NCI-H1105 (cell line): ENCODE measurements at places on chromosomes 6 and 20.
A peak's percentile ranks its signal among the peaks of the same experiment; 100 is the strongest.

- DNase-seq, result peak; percentile 95
Observed at GRCh38 chr20:9838378-9839295, at the start of gene PAK5. Gene PAK5, minus strand, starts transcription at chr20:9839076. Its CDS starts 194,748 bp downstream, at chr20:9644328.

DNA sequence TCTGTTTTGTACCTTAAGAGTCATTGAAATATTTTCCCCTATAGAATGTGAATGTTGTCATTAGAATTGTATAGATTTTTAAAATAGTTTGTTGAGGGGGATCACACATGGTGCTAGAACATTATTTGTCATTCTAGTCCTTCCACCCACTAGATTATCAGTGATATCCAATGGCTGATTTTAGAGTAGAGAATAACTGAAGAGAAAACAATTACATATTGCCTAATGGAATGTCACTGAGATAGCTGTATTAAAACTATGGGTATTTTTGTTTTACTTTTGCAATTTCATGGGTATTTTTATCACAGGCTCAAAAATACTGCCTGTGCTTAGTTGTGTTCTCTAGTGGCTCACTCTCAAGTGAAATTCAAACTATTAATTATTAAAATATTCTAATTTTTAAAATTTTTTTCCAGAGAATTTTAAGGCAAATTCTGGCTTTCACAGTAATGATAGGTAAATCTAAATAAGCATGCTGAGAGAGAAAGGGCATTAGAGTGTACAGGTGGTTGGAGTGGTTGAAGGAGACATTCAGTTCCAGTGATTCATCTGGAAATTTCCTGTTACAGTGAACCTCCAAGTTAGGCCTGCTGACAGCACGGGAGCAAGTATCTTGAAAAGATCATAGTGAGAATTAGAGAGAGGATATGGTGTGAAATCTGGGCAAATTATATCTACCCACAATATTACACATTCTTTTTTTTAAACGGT lies 399.6 kb downstream of the NKAIN2 start:
- DNase-seq, result no peak

DNA sequence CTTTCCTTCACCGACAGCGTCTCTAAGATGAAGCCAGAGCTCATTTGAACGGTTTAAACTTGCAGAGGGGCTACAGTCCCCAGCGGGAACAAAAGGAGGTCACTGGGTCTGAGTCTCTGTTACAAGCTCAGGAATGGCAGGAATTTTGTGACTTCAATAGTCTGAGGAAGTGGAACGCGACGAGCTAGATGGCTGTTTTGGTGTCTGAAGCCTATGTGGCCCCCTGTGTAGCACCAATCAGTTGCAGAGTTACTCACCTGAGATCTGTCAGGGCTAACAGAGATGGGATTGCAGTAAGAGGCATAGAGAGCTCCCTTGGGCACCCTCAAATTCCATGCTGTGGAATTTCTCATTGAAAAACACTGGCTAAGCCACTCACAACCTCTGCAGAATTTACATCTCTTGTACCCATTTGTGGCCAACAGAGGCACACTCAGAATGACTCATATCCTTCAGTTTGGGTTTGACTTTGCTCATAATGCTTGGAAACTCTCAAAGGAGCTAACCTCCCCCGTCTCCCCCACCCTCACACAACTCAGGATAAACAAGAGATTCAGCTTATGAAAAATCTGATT lies 7.1 kb upstream of the TCP11 start:
- DNase-seq, result no peak

GRCh38 chr6:108121612-108122011 lies 44.2 kb upstream of the NR2E1 start:
- no peak for DNase-seq

GRCh38 chr20:34559311-34560140 lies 1.0 kb downstream of the MAP1LC3A start:
- DNase-seq, result no peak

GRCh38 chr6:37862992-37863391 lies 43.5 kb downstream of the ZFAND3 start:
- DNase-seq, result no peak
